ENCODE measurements at places on chromosomes 12 and 14. TPM values are rescaled to one million over a fixed set of nuclear protein-coding genes. Genes with fewer than 3 reads are reported as not detected.

C2CD5 gene
- total RNA-seq: 23.3 TPM

- DNase-seq: peak; percentile 82
These were observed 146.6 kb upstream of the FSCB start for GRCh38 chr14:44653641-44654040.

DNA sequence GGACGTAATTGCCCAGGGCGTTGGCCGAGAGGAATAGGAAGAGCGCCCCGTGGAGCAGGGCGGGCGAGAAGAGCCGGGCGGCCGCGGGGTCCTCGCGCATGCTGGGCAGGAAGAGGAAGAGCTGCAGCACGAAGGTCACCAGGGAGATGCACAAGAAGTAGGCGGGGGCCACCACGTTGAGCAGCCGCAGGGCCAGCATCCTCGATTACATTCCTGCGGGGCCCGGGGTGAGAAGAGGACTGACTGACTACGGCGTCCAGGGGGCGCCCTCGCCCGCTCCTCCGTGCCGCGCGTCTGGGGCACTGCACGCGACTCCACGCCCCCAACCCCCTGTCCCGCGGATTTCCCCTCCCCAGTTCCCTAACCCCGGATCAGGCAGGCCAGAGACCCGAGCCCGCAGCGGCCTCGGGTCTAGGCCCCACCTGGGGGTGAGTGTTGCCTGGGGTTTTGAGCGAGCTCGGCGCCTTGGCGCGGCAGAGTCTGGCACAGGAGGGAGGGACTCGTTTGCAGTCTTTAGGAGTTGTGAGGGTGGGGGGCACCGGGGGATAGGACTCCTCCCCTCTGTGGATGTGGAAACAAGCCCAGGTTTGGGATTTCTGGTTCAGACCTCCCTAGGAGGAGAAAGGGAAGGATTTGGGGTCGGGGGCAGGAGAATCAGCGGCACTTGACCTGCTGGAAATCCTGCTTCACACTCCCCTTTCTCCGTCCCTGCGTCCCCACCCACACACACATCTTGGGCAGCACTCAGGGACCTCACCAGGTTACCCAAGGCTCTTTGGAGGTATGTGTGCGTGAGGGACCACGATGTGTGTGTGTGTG, 1.8 kb downstream of the ZDHHC22 start:
- DNase-seq: no peak

GRCh38 chr12:103975368-103975767, 9.7 kb downstream of the TDG start:
- DNase-seq: no peak

Measured in muscle of leg (tissue), 16 donors.